ENCODE measurements at places on chromosomes 3 and 15.

- peak; percentile 45 for DNase-seq
Measured at GRCh38 chr3:52388933-52389332, 56.0 kb downstream of the SEMA3G start.

- DNase-seq, result no peak
Measured at GRCh38 chr15:79373728-79374127, 58.4 kb upstream of the MINAR1 start.

DNA sequence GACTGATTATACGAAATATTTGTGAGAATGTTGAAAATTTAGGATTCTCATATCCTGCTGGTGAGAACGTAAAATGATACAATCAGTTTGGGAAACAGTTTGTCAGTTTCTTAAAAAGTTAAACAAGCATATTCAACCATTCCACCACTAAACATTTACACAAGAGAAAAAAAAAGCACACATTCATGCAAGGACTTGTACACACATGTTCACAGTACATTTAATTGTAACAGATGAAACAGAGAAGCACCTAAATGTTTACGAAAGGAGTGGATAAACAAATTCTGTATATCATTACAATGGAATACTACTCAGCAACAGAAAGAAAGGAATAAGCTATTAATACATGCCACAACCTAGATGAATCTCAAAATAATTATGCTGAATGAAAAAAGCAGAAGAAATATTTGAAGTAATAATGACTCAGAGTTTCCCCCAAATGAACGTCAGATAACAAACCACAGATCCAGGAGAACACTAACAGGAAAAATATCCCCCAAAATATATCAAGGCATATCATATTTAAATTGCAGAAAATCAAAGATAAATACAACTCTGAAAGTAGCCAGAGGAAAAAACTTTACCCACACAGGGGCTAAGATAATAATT lies 14.3 kb downstream of the ANKRD28 start:
- DNase-seq, result peak; percentile 75

DNA sequence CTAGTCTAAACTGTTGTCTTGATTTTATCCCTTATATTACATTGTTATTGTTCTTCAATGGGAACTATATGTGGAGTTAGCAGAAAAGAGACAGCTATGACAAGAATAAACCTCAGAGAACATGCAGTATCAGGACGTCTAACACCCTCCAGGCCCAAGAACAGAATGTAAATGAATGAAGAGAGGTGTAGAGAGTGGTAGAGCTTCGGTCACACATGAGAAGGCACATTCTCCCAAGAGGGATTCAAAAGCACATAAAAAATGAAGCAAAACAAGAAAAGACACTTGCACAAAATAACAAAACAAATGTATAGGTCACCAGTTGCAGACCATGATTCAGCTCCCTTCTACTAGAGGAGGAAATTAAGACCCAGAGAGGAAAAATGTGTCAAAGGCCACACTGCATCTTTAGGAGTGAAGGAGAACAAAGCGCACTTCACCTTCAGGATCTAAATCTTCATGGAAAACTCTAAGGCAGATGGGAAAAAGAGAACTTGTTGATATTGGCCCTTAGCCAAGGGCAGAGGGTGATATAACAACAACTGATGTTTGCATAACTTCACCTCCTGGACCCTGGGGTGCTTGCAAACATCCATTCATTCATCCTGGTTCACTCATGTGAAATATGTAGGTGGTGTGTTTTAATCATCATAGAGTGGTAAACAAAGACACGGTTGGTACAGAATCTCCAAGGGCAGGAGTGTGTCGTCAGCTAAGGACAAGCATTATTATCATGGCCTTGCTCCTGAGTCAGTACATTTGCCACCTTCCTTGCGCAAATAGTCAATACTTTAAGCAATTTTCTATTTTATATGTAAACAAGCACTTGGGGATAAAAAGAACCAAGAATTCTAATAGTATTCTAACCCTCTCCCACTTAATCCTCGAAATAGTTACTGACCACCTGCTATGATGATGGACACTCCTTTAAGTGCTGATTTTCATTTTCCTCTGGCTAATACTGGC lies 8.8 kb downstream of the NEK10 start:
- DNase-seq, result no peak

GRCh38 chr3:16982460-16982859 lies 97.7 kb downstream of the PLCL2 start:
- DNase-seq, result peak; percentile 50

DNA sequence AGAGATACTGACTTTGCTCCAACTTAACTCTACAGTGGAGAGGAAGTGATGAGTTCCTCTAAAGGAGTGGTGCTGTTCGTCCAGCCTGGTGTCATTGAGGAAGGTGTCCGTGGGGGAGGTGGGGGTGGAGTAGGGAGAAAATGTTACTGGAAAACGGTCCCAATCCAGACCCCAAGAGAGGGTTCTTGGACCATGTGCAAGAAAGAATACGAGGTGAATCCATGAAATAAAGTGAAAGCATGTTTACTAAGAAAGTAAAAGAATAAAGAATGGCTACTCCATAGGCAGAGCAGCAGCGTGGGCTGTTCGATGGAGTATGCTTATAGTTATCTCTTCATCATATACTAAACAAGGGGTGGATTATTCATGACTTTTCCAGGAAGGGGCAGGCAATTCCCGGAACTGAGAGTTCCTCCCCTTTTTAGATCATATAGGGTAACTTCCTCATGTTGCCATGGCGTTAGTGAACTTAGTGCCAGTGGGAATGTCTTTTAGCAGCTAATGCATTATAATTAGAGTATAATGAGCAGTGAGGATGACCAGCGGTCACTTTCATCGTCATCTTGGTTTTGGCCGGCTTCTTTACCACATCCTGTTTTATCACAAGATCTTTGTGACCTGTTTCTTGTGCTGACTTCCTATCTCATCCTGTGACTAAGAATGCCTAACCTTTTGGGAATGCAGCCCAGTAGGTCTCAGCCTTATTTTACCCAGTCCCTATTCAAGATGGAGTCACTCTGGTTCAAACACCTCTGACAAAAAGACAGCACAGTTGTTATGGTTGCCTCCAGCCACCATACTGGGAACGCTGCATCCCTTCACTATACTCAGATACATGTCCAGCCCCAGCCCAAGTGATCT lies 38.6 kb downstream of the CLEC3B start:
- peak; percentile 93 for DNase-seq

GRCh38 chr3:121515313-121515712 lies 30.5 kb downstream of the POLQ start:
- DNase-seq, result peak; percentile 78

- no peak for DNase-seq
Measured at GRCh38 chr15:95131131-95131556, 899.8 kb downstream of the MCTP2 start.

GRCh38 chr3:81888914-81889557 lies 127.6 kb upstream of the GBE1 start:
- DNase-seq, result no peak

DNA sequence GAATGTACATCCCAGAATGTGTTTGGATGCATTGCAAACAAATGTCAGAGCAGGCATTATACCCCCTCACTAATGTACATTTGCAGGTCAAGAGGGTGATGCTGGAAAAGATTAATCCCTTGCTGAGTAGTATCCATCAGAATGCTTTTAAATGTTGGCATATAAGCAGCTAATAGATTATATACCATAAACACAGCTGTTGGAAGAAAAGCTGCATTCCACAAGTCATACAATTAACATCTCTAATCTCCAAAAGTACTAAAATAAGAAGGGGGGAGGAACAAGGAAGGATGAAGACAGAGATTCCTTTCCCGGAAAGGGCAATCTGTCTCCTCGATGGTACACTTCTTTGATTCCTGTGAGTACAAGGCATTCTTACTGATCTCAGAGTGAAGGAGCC lies 445.7 kb upstream of the CDIN1 start:
- DNase-seq, result no peak

DNA sequence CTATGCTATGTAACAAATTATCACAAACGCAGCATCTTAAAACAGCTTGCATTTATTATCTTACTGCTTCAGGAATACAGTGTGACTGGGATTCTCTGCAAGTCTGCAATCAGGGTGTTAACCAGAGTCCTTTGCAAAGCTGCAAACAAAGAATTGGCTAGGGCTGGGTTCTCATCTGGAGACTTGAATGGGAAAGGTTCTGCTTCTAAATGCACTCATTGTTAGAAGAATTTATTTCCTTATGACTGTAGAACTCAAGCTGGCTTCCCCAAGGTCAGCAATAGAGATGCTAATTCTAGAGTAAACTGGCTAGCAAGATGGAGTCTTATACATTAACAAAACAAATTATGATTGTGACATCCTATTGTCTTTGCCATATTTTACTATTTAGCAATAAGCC lies 673.7 kb downstream of the DIPK2A start:
- no peak for DNase-seq

DNA sequence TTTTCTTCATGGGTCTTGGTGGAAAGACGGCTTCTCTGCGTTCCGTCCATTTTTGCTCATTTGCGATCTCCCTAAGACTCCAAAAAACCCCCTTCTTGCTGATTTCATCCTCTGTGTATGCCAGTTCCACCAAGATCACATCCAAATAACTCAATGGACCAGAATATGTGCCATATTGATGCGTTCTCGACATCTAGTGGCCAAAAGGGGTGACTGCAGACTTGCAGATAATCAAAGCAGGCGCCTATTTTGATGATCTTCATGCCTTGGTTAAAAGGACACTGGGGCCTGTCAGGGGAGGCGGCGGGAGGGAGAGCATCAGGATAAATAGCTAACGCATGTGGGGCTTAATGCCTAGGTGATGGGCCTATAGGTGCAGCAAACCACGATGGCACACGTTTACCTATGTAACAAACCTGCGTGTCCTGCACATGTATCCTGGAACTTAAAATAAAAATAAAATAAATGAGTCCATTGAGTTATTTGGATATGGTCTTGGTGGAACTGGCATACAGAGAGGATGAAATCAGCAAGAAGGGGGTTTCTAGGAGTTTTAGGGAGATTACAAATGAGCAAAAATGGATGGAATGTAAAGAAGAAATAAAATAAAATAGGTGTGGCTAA lies 104.2 kb upstream of the RAD18 start:
- DNase-seq, result peak; percentile 75

GRCh38 chr3:165549665-165550064 lies 287.6 kb downstream of the BCHE start:
- no peak for DNase-seq

- DNase-seq, result no peak
Measured at GRCh38 chr3:140630866-140631265, 47.0 kb upstream of the TRIM42 start.

DNA sequence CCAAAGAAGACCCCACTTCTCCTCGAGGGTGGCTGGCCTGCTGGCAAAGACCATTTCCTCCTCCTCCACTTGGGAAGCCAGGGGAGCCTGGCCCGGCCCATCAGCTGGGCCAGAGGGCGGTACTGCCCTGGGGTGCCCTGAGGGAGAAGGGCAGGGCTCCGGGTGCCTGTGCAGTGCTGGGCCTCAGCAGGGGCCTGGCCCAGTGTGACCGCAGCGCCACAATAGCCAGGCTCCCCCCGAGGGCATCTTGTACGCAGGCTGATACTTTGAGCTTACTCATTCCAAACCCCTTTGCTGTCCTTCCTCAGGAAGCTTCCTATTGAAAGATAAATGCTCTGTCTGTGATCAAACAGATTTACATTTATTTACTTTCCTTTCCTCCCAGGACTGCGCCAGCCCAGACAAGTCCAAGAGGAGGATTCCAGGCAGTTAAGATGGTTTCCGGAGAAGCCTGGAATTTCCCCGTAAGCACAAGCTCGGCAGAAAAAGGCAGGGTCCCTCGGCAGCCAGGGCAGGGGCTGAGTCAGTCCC lies 240.1 kb downstream of the XXYLT1 start:
- peak; percentile 40 for DNase-seq

DNA sequence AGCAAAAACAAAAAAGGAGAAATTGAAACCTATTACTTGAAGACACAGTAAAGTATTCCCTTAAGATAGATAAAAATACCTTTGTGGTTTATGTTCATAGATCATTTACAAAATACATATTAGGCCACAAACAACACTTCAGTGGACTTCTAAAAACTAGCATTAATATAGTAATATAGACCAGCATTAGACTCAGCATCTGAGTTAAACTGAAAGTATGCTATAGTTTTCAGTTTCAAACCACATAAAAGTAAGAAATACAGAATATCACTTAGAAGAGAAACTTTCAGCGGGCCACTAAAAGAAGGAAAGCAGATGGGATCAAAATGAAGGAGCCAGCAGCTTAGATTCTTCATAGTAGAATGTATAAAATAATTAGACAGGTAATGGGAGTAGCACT lies 86.6 kb downstream of the MSL2 start:
- DNase-seq, result no peak

GRCh38 chr3:150216041-150216811 lies 191.9 kb upstream of the TSC22D2 start:
- DNase-seq, result peak; percentile 11

DNA sequence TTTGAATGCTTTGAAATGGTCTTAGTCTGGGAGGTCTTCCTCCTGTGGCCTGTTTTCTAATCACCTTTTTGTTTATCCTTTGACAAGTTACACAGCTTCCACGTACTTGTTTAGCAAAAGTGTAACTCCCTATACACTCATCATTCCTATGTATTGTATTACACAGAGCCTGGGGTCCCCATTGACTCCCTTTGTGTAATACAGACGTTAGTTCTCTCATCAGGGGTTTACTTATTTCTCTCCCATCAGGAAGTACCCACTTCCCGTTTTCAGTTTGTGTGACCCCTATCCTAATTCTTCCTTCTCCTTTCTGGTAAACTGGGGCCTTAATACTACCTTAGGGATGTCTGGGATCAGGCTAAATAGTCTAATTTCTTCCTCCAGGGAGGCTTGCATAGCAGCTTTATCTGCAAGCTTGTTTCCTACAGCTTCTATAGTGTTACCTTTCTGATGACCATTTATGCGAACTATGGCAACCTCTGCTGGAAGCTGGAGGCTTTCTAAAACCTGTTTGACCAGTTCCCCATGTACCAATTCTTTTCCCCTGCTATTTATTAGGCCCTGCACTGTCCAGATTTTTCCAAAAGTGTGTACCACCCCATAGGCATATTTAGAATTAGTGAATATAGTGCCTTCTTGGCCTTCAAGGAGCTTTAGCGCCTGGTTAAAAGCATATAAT lies 22.4 kb downstream of the ARL8B start:
- DNase-seq, result no peak

- DNase-seq, result no peak
Measured at GRCh38 chr3:177308286-177308685, 111.0 kb upstream of the TBL1XR1 start.

DNA sequence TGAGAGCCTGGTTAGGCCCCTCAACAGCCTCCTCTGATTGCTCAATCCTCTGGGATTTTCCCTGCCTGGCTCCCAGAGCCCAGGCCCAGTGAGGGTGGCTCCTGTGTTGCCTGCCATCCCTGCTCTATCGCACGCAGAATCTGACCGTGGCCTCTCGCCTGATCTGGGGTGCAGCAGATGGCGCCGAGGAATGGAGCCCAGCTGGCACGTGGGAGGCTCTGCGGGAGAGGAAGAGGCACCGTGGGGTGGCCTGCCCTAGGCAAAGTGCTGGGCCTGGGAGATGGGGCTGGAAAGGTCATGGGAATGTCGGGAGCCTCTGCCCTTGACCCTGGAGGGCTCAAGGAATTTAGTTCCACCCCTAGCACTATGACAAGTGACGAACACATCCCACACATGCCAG lies 10.3 kb downstream of the SV2B start:
- DNase-seq, result no peak

DNA sequence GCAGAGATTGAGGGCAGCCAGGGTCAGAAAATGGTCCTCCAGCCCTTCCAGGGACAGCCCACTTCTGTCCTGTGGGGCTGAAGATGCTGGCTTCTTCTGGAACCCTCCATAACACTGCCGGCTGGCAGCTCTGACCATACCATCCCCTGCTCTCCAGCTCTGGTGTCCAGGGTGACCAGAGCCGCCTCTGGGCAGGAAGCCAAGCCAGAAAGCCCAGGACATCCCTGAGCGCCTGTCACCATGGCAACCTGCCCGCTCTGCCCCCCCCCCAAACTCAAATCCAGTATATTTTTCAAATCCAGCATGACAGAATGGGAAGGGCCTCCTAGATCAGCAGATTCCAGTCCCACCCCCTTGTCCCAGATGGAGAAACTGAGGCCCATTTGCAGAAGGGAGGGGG lies 420 bp upstream of the TMIE start:
- DNase-seq, result no peak

Measured in hematopoietic multipotent progenitor cell treated with erythropoietin and hydrocortisone succinate and interleukin-3 and kit ligand, for 4 days (in vitro differentiated cells).